ENCODE measurements at places on chromosomes 3 and 15.
A peak's percentile ranks its signal among the peaks of the same experiment; 100 is the strongest.

- no peak for DNase-seq
Observed at GRCh38 chr3:188062216-188062615, 91.7 kb upstream of the LPP start.

GRCh38 chr3:124053871-124054270, 61.9 kb upstream of the ROPN1 start:
- DNase-seq, result no peak

- no peak for DNase-seq
Observed at GRCh38 chr15:92079047-92079446, 225.5 kb downstream of the SLCO3A1 start.

DNA sequence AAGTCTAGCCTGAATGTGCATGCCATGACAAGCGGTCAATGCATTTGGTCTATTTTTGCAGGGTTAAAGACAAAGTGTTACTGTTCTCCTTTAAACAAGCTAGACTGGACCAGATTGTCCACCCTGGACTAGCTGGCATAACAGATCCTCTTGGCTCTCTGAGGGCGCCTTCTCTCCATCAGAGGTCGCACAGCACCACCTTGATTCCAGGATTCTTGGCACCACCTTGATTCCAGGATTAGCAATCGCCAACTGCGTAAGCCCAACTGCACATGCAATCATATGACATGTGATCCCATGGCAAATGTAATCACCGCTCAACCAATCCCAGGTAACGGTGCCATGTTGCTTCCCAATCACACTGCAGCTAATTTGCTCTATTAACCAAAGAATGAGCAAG, 98.6 kb downstream of the OXNAD1 start:
- DNase-seq, result no peak

- no peak for DNase-seq
Observed at GRCh38 chr3:13093687-13094086, 20.5 kb upstream of the IQSEC1 start.

- DNase-seq, result peak; percentile 85
Observed at GRCh38 chr3:42117175-42118008, 26.2 kb downstream of the TRAK1 start.

Data from astrocyte of the spinal cord (primary cell).